ENCODE measurements at places on chromosomes 5 and 9.

DNA sequence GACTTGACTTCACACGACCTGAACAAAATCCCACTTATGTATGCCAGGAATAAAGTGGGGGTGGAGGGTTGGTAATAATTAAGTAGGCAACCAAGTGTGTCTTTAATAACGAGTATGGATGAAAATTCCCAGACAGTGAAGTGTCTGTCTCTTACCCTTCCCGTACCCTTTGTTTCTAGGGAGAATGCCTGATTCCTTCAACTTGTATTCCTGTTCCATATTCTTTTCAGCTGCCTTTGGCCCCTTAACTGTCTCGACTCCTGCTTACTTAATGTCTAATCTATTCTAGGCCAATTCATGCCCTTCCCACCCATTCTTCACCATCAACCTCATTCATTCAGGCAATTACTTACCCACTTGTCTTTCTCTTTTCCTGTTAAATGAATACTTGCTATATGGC is 380.5 kb downstream of the RAB3C start:
- DNase-seq = no peak

GRCh38 chr5:26948921-26949320 is 89.5 kb downstream of the CDH9 start:
- DNase-seq = no peak

- no peak for DNase-seq
Measured at GRCh38 chr5:11261241-11261640, 500.2 kb upstream of the DAP start.

- no peak for DNase-seq
Measured at GRCh38 chr5:172802567-172803176, 31.4 kb upstream of the ERGIC1 start.

GRCh38 chr9:94772144-94772543 is 45.6 kb downstream of the AOPEP start:
- DNase-seq = no peak

- DNase-seq = no peak
Measured at GRCh38 chr5:179778591-179778990, 15.2 kb upstream of the LTC4S start.

- DNase-seq = no peak
Measured at GRCh38 chr9:98554752-98555151, 154.0 kb downstream of the GABBR2 start.

- no peak for DNase-seq
Measured at GRCh38 chr5:17989036-17989435, 354.8 kb downstream of the TAF11L14 start.

DNA sequence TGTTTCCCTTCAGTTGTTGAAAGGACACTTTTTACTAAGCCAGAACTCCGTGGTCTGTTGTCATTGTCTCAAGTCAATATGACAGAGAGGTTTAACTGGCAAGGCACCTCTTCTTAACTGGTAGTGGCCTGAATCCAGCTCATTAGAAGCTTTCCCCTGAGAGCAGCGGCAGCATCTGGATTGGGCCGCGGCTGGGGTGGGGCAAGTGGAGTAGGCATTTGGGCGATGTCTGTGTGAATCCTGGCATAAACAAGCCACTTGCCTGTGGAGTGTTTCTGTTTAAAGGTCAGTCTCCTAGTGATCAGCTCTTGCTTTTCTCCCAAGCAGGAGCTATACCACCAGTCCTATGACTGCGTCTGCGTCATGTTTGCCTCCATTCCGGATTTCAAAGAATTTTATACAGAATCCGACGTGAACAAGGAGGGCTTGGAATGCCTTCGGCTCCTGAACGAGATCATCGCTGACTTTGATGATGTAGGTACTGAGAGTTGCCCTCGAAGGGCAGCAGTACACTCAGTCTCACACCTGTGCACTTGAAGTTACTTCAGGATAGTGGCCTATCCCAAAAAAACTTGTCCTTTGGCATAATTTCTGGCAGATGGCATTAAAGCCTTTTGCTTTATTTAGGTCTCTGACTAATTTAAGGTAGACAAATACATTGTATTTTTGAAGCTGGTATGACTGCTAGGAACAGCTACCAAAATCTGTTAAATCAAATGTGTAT is 48.9 kb downstream of the CFAP90 start:
- DNase-seq = no peak

- DNase-seq = peak; percentile 38
Measured at GRCh38 chr9:81690251-81690851, 1.0 kb upstream of the TLE1 start.

- no peak for DNase-seq
Measured at GRCh38 chr9:121225240-121225639, 23.6 kb upstream of the RAB14 start.

- DNase-seq = no peak
Measured at GRCh38 chr9:35277628-35278359, 116.0 kb downstream of the UNC13B start.

GRCh38 chr5:147445917-147446316 is 64.0 kb downstream of the DPYSL3 start:
- DNase-seq = no peak

DNA sequence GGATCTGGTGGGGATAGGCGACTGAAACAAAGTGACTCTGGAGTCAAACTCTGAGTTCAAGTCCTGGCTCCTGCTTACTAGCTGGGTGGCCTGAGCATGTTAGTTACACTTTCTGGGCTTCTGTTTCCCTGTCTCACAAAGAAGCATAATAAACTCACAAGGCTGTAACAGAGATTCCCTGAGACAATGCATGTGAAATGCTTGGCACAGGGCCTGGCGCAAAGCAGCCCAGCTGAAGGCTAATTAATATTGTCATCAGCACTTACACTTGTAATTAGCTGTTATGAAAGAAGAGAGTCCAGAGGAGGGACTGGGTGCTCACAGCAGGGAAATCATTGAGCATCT is 64.1 kb upstream of the SPOCK1 start:
- DNase-seq = no peak

- no peak for DNase-seq
Measured at GRCh38 chr5:120535900-120536299, 71.8 kb downstream of the PRR16 start.

- DNase-seq = no peak
Measured at GRCh38 chr9:131668439-131669268, 71.2 kb downstream of the RAPGEF1 start.

DNA sequence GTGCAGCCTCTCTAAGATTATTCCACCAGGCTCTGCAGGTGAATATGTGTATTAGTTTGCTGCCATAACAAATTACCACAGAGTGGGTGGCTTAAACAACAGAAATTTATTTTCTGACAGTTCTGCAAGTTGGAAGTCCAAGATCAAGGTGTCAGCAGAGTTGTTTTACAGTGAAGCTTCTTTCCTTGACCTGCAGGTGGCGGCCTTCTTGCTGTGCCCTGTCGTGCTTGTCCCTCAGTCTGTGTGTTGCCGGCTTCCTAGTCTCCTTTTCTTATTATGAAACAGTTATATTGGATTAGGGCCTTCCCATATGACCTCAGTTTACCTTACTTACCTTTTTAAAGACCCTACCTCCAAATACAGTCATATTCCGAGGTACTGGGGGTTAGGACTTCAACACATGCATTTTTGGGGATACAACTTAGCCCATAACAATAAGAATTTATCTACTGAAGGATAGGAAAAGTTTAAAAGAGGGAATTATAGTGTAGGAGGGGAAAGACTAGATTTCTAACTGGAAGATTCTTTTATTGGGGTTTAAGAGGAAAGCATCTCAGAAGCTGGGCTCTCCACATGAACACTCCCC is 97.4 kb downstream of the OSTF1 start:
- peak; percentile 49 for DNase-seq

DNA sequence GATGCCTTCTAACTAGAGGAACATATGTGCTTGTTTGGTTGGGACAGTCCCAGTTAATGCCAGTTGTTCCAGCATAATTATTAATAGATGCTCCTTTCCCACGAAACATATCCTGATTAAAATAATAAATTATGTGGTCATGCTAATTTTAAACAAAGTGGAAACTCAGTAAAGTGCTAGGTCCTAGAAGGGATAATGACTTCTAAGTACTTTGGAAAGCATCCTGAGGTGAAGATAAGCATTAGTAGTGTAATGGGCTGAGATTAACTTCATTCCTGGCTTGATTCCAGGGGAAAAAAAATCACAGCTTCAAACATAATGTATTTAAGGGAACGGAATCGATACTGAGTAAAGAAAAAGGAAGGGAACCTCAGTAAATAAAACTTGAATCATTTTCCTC is 213.7 kb upstream of the SNX2 start:
- no peak for DNase-seq
